Activated CD4-positive, alpha-beta T cell treated with anti-CD3 and anti-CD28 coated beads, Interleukin-2, amount 50 U/mL, for 48 hours (primary cell): ENCODE measurements at places on chromosomes 11 and 22.

DNA sequence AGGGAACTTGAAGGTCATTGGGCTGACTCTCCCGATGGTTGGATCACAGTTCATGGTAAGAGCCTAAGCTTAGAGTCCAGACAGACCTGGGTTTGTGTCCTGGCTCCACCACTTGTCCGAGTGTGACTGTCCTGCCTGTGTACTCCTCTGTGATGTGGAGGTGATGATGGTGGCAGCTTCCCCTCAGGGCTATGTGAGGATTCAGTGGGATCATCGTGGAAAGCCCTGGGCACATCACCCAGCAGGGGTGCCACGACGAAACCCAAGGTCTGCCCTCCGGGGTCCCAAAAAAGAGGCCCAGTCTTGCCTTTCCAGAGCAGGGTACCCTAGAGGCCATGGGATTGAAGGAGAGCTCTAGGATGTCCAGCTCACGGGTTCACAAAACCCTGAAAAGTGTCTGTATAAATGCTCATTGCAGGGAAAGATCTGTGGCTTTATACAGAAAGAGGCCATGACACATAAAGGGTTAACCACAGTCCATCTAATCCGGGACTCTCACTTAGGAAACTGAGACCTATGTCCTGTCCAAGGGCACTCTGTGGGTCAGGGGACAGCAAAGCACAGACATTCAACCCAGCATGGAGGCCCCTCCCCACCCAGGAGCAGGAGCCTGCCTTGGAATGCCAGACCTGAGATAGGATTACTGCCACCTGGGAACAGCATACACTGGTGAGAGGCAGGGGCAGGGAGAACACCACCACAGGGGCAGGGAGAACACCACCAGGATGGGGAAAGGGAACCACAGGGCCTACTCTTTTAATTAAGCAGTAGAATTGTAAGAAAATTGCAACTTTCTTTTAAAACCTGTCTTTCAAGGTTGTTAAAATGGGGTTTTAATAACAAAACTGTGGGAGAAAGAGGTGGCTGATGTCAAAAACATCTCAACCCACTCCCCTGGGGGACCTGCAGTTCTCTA lies 51.3 kb downstream of the IGLL5 start:
- no peak for DNase-seq

DNA sequence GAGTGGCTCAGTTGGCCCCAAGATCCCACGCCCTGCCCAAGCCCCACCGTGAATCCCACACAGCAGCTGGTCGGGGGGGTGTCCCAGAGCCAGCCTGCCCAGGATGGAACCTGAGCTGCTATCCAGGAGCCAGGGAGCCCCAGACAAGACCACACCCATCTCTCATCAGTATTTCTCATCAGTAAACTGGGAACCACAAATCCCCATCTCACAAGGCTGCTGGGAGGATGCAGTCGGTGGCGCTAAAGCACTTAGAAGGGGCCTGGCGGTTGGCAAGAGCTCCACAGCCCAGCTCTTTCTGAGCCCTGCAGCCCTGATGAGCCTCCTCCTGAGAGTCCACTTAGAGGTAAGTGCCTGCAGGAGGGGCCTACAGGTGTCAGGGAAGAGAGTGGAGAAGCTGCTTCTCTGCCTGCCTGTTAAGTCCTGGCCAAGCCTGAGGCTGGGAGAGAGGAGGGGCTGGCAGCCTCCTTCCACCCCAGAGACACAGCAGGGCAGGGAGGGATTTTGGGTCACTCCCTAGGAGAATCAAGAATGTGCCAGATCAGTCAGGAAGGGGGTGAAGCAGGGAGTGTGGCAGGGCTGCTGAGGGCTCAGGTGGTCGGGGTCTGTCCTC lies 6.1 kb downstream of the FADS3 start:
- DNase-seq = no peak

- no peak for DNase-seq
Measured at GRCh38 chr22:36760786-36761185, 15.1 kb downstream of the IFT27 start.

- no peak for DNase-seq
Measured at GRCh38 chr11:116478669-116479668, 293.8 kb downstream of the BUD13 start.

GRCh38 chr11:17967661-17968060 lies 45.2 kb downstream of the SERGEF start:
- no peak for DNase-seq

- DNase-seq = no peak
Measured at GRCh38 chr11:26467506-26467905, 104.6 kb downstream of the MUC15 start.

- no peak for DNase-seq
Measured at GRCh38 chr22:48394787-48395186, 1432.9 kb downstream of the BRD1 start.

DNA sequence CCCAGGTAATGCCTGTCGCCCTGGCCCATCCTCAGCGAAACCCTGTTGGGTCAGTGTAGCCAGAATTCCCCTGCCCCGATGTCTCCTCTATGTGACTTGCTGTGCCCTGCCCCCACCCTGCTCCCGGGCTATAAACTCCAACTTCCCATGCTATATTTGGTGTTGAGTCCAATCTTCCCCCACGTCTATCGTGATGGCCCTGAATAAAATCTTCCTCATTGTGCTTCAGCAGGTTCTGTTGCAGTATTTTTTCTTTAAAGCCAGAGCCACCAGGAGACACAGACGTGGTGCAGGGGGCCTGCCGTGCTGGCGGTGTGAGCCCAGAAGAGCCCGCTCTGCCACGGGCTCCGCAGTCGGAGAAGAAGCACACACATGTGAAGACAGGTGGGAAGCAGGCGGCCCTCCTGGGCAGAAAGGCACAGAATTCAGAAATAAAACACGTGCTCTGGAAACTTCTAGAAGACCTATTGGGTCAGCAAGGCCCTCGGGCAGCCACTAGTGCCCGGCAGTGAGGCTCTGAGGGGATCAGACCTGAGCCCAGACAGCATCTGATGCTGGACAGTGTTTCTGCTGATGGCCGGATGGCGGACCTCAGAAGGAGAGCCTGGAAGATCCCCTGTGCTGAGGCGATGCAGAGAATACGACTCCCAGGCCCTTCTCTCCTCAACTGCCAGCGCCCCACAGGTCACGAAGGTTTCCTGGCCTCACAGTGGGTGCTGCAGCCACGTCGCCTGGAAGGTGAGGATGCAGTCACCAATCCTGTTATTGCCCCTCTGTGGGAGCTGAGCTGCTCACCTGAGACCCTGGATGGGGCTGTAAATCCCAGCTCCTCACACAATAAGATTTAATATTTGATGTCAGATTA lies 501.9 kb downstream of the BRD1 start:
- DNase-seq = no peak

DNA sequence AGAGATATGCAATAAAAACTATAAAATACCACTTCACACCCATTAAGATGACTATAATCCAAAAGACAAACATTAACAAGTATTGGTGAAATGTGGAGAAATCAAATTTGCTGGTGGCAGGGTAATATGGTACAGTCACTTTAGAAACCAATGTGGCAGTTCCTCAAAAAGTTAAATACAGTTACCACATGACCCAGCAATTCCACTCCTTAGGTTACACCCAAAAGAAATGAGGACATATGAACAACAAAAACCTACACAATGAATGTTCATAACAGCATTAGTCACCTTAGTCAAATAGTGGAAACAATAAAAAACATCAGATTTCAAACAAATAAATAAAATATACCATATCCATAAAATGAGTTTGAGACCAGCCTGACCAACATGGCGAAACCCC lies 52.6 kb downstream of the RDX start:
- DNase-seq = no peak
